ENCODE measurements at places on chromosomes 4 and X.

DNA sequence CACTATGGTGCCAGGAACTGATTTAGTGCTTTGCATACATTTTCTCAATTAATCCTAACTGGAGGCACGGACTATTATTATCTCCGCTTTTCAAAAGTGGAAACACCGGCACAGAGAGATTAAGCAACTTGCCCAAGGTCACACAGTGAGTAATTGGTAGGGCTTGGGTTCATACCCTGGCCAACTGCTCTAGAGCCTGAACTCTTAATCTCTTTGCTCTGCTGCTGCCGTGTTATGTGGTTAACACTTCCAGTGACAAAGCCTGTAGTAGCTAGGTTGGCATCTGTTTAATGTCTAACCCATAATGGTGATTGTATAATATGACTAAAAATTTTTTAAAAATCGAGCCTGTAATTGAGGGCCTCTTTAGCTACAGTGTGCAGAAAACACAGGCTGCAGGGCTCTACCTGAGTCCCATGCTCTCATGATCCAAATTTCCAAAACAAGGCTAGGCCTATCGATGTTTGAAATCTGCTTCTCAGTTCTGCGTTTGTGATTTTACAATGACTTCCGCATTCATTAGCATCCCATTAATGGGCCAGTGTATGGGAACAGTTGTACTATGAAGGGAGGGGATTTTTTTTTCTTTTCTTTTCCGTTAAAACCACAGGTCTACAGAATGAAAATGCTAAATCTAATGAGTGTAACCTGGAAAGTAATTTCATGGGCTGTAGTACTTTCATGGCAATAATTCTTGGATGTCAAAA, 219.3 kb upstream of the JADE1 start:
- DNase-seq, result no peak

- no peak for DNase-seq
These were observed 200.3 kb upstream of the MAB21L2 start for GRCh38 chr4:150381609-150382008.

DNA sequence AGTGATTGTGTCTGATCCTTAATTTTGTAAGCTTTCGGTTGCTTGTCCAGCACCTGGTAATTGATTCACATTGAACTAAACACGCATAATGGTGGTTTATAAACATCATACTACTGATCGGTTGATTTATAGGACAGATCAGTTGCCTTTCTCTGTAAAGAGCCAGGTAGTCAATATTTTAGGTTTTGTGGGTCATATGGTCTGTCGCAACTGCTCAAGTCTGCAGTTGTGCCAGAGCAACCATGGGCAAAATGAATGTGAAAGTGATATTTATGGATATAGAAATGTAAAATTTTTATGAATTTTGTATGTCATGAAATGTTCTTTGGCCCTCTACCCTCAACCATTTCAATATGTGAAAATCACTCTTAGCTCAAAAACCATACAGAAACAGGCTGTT, 8.9 kb downstream of the JADE1 start:
- DNase-seq, result no peak

DNA sequence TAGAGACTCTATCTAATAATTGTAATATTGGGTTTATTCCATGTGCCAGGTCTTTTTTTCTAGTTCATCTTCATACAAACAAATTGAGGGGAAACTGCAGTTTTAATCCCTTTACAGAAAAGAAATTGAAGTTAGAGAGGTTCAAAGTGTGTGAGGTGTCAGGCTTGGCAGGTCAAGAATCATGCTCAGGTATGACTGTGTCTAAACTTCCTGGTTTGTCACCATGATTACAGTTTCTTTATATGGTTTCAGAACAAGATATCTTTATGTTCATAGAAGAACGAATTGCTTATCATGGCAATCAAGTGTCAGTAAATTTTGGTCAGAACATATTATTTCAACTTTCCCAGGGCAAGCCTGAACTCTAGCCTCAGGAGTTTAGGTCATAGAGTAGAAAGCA, 460.4 kb downstream of the RAPGEF2 start:
- DNase-seq, result no peak

GRCh38 chrX:116272322-116272721, 101.8 kb downstream of the AGTR2 start:
- DNase-seq, result no peak

DNA sequence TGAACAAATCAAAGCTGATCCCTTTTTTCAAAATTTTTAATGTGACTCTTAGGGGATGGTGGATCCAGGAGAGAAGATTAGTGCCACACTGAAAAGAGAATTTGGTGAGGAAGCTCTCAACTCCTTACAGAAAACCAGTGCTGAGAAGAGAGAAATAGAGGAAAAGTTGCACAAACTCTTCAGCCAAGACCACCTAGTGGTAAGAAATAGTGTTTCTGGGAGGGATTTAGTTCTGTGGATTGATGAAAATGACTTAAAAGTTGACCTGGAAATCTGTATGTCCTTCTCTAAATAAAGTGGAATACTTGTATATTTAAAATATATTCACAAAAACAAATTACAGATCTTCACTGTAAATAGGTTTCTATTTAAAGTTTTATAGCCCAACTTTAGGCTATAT, 29.2 kb downstream of the NUDT9 start:
- no peak for DNase-seq

DNA sequence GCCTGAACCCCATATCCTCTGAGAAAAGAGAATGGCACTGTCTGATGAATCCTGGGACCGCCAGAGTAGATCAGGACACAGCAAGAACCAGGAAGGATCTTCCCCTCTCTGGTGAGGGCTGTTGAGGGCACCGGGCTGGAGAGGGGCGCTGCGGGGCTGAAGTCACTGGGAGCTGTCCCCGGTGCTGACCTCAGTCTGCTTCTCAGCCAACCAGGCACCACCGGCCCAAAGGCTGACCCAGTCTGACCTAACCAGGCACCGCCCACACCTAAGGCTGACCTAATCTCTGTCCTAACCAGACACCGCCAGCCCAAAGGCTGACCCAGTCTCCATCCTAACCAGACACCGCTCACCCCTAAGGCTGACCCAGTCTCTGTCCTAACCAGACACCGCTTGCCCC, 82.8 kb downstream of the CPZ start:
- no peak for DNase-seq

DNA sequence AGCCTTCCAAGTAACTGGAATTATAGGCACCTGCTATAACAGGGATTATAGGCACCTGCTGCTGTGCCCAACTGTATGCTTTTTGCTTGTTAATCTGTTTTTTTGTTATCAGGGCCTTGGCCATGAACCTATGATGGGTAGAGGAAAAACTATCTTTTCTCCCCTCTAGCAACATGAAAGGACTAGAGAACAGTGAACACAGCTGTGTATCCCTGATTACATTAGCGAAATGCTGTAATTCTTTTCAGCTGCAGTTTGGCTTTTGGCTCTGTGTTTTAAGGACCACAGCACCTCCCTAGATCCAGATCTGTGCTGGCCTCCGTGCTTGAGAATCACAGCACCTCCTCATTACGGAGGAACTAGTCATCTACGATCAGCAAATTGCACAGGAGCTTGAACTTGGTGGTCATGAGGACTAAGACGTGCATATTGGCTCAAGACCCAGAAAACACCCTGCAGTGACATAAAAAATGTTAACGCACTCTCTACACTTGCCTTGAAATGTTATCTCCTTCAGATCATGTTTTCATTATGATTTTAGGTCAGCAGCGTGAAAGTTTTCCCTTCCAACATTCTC, 57.7 kb upstream of the S100G start:
- no peak for DNase-seq

GRCh38 chr4:114527637-114528036, 71.0 kb upstream of the UGT8 start:
- no peak for DNase-seq

GRCh38 chrX:8714164-8714563, 17.8 kb downstream of the ANOS1 start:
- DNase-seq, result no peak

- no peak for DNase-seq
These were observed 139.9 kb upstream of the ETNPPL start for GRCh38 chr4:108902769-108903168.

DNA sequence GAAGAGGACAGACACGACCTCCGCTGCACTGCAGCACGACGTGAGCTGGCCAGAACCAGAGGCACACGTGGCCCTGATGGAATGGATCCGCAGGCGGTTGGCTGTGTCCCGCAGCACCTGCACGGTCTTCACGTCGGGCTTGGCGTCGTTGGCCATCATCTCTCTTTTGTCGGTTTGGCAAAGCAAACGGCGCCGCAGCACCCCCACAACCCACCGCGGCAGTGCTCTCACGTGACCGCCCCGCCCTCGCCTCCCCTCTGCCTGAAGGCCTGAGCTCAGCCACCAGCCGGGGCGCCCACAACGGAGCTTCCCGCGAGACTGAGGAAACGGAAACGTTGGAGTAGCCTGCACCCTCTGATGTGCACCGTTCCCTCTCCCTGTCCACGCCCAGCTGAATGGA, at the start of gene TKTL2:
TKTL2 (minus strand) TSS at position 179 of the 400 bp plus-strand sequence; CDS start at position 159, 20 bp downstream.
- no peak for DNase-seq

- DNase-seq, result no peak
These were observed 404.8 kb downstream of the TLL1 start for GRCh38 chr4:166277853-166278252.

DNA sequence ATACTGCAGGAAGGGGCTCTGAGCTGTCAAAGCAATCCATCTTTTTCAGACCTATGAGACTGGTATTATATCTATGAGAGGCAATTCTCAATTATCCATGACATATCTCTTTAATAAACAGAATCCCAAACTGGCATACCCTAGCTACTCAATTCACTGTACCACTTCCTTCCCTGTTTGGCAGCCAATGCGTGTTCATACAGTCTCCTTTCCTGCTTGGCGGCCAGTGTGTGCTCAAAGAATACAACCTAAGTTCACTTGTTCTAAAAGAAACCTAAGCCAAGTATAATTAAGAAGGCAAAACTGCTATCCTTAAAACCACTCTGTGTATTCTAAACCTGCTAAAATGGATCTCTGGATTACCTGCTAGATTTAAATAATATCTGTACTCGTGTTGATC, 38.3 kb downstream of the ARHGEF9 start:
- DNase-seq, result no peak

- DNase-seq, result no peak
These were observed 148.6 kb downstream of the NR3C2 start for GRCh38 chr4:148293571-148293970.

GRCh38 chr4:108834166-108834834, 71.4 kb upstream of the ETNPPL start:
- DNase-seq, result no peak

GRCh38 chrX:137032341-137032694, 1.5 kb downstream of the GPR101 start:
- DNase-seq, result no peak

DNA sequence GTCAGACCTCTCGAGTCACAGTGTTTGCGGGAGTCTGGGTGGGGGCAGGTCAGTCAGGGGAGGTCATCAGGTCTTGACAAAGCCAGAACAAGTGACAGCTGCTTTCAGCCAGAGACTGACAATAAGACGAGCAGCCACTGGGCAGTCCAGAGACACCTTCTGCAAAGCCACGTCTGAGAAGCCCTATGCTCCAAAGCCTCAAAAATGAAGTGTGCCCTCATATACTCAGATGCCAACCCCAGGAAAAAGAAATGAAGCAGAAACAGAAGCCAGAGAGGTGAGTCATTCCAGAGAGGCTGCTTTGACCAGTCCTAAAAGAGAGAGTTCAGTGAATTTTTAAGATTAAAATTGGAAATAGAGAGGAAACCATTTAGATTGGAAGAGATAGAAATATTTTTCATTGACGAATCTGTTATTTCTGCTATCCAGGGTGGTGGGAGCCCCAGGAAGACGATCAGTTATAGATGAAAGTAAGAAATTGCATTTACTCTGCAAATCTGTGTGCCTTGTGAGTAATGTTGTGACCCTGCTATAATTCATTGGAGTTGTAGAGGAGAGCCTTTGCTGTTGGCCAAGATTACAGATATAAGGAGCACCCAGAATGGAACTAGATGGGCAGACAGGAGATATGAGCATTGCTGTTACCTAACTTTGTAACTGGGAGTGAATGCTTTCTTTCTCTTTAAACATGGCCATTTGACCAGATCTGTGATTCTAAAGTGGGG, 77.9 kb downstream of the LRRC66 start:
- DNase-seq, result no peak

GRCh38 chrX:35016051-35016450, 73.5 kb downstream of the FAM47B start:
- DNase-seq, result no peak

DNA sequence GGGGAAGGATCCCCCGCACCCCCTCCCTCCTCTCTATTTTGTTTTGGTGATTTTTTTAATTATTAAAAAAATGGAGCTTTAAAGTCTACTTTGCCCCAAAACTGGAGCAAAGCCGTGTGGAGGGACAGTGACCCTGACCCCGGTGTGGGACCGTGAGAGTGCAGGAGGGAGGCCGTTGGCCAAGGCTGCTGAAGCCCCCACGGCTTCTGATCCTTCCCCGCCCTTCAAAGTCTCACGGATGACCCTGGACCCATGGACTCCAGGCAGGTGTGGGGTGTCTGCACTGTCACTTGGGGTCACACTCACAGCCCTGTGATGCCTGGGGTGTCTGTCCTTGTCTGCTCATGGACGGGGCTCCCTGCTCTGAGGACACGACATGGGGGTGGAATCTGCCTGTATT, 133.3 kb downstream of the CPZ start:
- DNase-seq, result no peak

GRCh38 chr4:78645853-78646757, 94.5 kb downstream of the ANXA3 start:
- no peak for DNase-seq

DNA sequence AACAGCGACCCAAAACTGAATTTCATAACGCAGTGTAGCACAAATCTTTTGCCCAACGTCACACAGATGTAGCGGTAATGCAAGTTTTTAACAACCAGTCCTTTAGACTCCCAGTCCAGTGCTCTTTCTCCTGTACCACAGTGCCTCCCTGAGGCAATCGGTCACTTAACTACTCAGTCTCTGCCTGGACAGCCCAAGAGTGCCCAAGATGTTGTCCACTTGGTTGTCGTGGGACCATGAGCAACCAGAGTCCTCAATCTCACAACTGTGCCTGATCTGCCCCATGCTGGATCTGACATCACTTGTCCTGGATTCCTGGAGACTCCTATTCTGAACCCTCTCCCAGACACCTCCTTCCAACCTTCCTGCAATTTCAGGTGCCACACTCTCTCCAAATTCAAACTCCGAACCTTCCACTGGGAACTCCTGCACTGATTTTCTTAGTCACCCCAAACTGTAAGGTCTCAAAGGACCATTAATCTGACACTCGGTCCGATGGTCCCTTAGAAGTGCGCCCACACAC, 702 bp downstream of the MMGT1 start:
- DNase-seq, result no peak

DNA sequence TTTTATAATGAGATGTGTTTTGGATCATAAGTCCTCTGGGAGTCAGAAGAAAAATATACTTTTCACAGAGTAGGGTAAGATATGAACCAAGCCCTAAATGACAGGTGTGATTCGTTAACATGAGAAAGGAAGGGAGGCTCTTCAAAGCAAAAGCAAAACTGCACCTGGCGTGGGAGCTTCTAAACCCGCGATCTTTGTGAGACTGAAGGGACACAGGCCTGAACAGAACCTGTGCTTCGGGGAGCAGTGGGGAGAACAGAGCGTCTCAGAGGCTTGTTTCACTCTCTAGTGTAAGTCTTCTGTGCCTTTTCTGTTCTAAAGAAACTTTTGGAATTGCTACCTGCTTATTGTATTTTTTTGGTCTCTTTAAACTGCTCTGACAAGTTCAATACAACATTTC, 30.2 kb upstream of the CYP4V2 start:
- DNase-seq, result no peak

GRCh38 chr4:7770224-7771050, 169.2 kb downstream of the AFAP1 start:
- no peak for DNase-seq

GRCh38 chr4:60344908-60345307, 855.2 kb upstream of the ADGRL3 start:
- DNase-seq, result no peak

- DNase-seq, result no peak
These were observed 73.2 kb upstream of the MXD4 start for GRCh38 chr4:2334826-2335728.

- DNase-seq, result peak; percentile 60
These were observed 33.5 kb upstream of the CHRNA9 start for GRCh38 chr4:40301603-40302002.

Data from memory B cell (primary cell).